ENCODE measurements at places on chromosomes 12 and 14.

GRCh38 chr12:26212396-26212795 lies 17.0 kb downstream of the SSPN start:
- DNase-seq = no peak

- DNase-seq = no peak
These were observed 9.2 kb downstream of the ARHGAP9 start for GRCh38 chr12:57470286-57470969.

- DNase-seq = no peak
These were observed 178.3 kb downstream of the PRKD1 start for GRCh38 chr14:29749327-29749726.

- DNase-seq = peak; percentile 45
These were observed 381 bp downstream of the YY1 start for GRCh38 chr14:100239211-100239839.

GRCh38 chr12:49868952-49869815 lies 26.3 kb upstream of the BCDIN3D start:
- peak; percentile 61 for DNase-seq

- DNase-seq = no peak
These were observed 10.7 kb downstream of the CIPC start for GRCh38 chr14:77108753-77109152.

DNA sequence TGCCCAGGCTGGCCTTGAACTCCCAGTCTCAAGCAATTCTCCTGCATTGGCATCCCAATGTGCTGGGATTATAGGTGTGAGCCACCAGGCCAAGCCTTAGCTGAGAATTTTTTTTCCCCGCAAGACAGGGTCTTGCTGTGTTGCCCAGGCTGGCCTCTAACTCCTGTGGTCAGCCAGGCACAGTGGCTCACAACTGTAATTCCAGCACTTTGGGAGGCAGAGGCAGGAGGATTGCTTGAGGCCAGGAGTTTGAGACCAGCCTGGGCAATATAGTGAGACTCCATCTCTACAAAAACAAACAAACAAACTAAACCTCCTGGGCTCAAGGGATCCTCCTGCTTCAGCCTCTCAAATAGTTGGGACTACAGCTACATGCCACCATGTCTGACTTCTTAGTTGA lies 27.3 kb downstream of the DEPDC4 start:
- no peak for DNase-seq

Data from colonic mucosa (tissue), 4 donors.